ENCODE measurements at places on chromosomes 16 and 17. TPM values are rescaled to one million over a fixed set of nuclear protein-coding genes. Genes with fewer than 3 reads are reported as not detected.

VMP1 gene
- 568 TPM for total RNA-seq

RASD1 gene
- total RNA-seq, result 79.9 TPM

CYB5B gene
- total RNA-seq, result 123 TPM

- DNase-seq, result no peak
Observed at GRCh38 chr16:83113811-83114210, 487.0 kb downstream of the CDH13 start.

GRCh38 chr17:71180801-71181385 is 939.9 kb upstream of the SOX9 start:
- DNase-seq, result no peak

DNA sequence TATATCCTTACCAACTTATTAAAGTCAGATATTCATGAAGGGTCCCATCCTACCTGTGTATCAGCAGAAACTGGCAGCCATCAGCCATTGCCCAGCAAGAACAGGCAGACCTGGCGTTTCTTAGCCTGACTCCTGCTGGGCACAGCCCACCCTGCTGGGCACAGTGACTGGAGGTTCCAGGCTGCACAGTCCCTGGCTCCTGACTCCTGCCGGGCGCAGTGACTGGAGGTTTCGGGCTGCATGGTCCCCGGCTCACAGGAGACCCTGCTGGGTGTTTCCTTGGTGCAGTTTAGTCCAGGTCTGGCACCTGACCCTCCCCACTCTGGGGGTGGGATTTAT is 6.7 kb downstream of the TIMM22 start:
- DNase-seq, result no peak

- DNase-seq, result peak; percentile 27
Observed at GRCh38 chr16:11348737-11349598, 3.7 kb downstream of the RMI2 start.
